ENCODE measurements at places on chromosomes 2 and 18.

DNA sequence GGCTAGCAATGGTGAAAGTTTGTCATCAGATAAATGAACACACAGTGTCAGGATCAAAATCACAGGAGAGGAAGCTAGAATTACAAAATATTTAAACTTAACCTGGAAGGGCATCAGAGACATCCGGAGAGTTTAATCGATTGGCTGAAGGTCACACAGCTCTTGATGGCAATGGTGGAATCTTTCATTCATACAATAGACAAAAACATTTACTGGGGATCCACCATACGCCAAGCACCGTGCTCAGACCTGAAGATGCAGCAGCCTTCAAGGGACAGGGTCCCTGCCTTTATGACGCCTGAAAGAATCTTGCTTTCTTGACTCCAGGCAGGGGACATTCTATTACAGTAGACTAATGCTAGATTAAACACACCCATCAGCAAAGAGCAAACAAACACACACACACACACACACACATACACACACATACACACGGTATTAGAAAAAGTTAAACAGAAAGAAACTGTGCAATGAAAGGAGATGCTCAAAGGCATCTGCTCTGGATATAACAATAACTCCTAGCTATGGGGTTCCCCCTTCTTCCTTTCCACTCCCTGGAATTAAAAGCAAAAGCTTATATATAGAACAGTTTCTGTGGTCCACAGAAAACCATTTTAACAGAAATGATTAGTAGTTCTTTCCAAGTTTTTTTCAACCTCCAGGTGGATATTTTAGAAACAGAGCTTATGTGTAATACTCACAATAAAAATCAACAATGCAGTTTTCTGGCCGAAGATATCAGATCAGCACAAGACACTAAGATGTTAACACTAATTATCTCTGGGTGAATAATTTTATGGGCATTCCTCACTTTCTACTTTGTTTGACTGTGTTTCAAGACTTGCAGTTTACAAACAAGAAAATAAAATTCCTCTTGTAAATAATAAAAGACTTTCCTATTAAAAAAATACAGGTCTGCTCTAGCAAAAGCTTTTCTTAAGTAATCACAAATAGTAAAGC, 151.7 kb downstream of the ANKRD44 start:
- peak; percentile 45 for DNase-seq

GRCh38 chr2:120719491-120719890, 16.2 kb upstream of the GLI2 start:
- DNase-seq, result no peak

- DNase-seq, result no peak
Measured at GRCh38 chr2:173773076-173773475, 192.1 kb downstream of the SP3 start.

DNA sequence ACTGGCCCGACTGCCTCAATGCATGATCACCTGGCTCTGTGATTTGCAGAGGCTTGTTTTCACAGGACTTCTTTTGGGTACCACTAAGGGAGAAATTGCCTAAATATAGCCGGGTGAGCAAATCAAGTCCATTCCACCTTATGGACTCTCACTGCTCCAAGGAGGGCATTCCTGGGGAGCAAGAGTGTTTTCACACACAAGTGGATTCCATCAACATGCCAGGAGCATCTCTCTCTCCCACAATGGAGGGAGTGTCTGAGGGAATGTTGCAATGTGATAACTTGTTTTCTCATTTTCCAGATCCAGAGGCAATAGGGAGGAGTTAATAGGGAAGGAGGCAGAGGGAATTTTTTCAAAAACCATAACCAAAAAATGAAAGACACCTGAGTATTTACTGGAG, 250.7 kb downstream of the SATB2 start:
- DNase-seq, result no peak

GRCh38 chr2:12428324-12428723, 288.4 kb upstream of the TRIB2 start:
- DNase-seq, result no peak

Measured in DMS53 (cell line).